ENCODE measurements at places on chromosomes 1 and 21.

DNA sequence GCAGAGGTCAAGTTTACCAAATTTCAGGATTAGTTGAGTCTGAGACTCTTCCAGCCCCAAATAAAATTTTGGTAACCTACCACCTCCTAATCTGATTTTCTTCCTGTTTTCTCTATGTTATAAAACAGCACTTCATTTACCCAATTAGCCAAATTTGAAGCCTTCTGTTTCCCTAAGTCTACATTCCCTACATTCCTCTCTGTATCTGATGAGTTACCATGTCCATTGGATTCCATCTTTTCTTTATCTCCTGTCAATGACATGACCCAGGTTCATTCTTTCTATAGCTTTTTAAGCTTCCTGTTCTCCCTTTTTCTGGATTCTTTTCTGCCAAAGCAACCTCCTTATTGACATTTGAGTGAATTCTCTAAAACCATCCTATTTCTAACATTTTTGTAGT lies 72.8 kb downstream of the OSBPL9 start:
- no peak for DNase-seq

DNA sequence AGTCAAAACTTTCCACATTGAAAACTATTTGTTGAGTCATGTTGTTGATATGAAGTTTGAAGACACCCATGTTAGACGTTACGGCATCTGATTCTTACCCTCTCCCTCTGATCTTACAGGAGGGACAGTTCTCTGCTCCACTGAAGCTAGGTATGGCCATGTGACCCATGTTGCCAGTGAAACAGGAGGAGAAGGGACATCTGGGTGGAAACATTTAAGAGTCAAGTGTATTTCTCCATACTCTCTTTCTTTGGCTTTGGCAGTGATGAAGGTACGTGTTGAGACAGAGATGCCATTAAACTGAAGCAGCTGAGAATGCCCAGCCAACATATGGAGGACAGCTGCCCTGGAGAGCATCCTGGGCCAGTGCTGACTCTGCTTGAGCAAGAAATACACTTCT lies 198.4 kb upstream of the PTGFR start:
- no peak for DNase-seq

- DNase-seq: peak; percentile 16
These were observed 20.6 kb downstream of the SLC2A1 start for GRCh38 chr1:42937836-42938644.

- DNase-seq: no peak
These were observed 100.2 kb downstream of the RIPK4 start for GRCh38 chr21:41666641-41667081.

- DNase-seq: no peak
These were observed 40.9 kb downstream of the STX6 start for GRCh38 chr1:180981596-180982387.

- no peak for DNase-seq
These were observed 46.1 kb upstream of the FBXO28 start for GRCh38 chr1:224067621-224068457.

DNA sequence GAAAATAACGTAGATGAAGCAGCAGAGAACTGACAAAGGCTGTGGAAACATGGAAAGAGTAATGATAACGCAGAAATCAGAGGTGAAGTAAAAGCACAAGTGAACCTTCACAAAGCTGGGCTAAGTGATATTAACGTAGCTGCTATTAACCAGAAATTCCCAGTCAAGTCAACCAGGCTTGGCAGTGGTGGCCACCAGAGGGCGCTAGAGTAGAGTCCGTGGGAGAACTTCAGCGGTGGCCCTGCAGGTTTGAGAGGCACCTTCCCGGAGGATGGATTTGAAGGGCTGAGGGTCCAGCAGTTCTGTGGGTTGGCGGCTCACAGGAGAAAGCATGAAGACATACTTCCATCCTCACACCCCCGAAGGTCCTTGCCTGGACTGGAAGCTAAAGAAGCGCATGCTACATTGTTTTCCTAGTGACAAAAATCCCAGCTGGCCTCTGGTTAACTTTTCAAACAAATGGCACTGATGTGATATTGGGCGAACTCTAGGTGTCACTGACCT lies 81.7 kb upstream of the ZNF648 start:
- DNase-seq: peak; percentile 71

DNA sequence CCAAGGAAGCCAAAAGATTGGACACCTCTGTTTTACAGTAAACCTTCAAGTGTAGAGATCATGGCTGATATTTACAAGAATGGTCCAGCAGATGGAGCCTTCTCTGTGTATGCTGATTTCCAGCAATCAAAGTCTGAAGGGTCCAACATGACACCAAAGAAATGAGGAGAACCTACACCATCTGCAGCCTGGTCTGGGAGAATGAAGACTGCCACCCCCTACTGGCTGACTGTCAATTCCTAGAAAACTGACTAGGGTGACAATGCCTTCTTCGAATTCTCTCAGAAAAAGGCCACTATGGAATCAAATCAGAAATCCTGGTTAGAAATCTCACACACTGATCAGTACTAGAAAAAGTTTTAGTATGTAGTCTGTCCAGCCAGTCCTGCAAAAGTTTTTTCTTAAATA lies 83.3 kb downstream of the CDC42BPA start:
- DNase-seq: peak; percentile 15

GRCh38 chr1:201400852-201401230 lies 1.7 kb upstream of the LAD1 start:
- no peak for DNase-seq

- no peak for DNase-seq
These were observed 135.2 kb downstream of the PSMG1 start for GRCh38 chr21:39048064-39048463.

- no peak for DNase-seq
These were observed 22.1 kb downstream of the MROH7 start for GRCh38 chr1:54663725-54664124.

GRCh38 chr1:28860332-28861073 lies 48.5 kb downstream of the OPRD1 start:
- no peak for DNase-seq

DNA sequence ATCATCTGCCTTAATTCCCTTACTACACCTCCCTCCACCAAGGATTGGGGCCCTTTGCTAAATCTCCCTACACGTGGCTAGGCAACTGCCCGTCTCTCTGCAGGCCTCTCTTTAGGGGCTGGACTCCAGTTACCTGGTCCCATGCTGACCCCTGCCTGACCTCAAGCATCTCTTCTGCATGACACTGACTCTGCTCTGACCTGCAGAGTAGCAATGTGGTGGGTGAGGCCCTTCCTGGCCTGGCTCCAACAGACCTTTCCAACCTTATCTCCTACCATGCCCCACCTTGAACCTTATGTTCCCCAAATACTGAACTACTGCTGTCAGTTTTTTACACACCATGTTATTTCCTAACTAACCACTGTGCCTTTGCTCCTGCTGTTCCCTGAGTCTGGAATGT lies 45.9 kb upstream of the EPS15 start:
- DNase-seq: no peak

- DNase-seq: no peak
These were observed 317.7 kb downstream of the MATN1 start for GRCh38 chr1:30405631-30406212.

DNA sequence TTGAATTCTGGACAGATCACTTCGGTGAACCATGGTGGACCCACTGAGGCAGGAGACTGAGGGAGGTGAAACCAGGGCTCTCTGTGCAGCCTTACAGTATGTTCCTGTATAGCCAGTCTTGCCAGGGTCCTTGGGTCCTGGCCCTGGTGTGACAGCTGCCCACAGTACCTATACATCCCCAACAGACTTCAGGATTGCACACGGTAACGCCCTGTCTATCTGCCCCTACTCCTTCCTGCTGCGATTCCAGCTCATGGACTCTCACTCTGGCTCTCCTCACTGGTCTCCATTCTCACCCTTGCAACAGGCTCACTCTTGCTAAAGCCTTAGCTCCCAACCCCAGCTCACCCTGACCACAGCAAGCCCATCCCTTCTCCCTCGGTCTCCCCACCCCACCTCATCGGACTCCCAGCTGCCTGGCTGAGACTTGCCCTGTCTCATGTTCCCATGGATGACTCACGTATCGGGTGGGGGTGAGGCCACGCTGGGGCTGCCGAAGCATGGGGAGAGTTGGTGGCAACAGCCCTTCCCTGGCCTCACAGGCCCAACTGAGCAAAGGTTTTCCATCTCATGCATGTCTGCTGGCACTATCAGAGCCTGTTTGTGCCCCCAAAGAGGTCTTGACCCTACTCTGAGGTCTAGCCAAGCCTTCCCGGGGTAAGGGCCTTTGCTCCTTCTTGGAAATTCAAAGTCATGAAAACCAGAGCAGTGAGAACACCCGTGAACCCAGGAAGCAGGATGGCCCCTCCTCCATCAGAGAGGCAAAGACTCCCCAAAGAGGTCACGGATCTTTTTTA lies 7.1 kb downstream of the PHLDA3 start:
- DNase-seq: no peak

- DNase-seq: no peak
These were observed 8.5 kb downstream of the FTCD start for GRCh38 chr21:46146856-46147255.

- DNase-seq: no peak
These were observed 27.0 kb upstream of the IGSF3 start for GRCh38 chr1:116694524-116694923.

GRCh38 chr1:201248721-201249559 lies 34.4 kb upstream of the PKP1 start:
- no peak for DNase-seq

- no peak for DNase-seq
These were observed 111.9 kb downstream of the ZBTB18 start for GRCh38 chr1:244162786-244163530.

DNA sequence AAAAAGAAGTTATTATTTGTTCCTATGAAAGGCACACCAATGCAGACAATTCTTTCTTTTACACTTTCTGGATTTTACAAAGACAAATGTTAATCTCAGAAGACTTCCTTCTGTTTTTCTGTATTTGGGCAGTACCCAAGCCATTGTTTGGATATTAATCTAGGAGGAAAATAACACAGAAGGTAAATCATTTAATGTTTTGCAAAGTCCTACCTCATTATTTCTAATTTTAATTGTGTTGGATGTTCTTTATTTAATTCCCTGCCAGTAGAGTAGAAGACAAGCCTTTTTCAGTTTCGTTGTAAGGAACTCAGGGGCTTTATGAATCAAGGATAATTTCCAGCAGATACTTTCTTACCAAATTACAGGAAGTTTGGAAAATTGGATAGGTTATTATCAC lies 118.3 kb downstream of the VPS13D start:
- no peak for DNase-seq

GRCh38 chr1:246725191-246725590 lies 982 bp downstream of the SCCPDH start:
- no peak for DNase-seq

DNA sequence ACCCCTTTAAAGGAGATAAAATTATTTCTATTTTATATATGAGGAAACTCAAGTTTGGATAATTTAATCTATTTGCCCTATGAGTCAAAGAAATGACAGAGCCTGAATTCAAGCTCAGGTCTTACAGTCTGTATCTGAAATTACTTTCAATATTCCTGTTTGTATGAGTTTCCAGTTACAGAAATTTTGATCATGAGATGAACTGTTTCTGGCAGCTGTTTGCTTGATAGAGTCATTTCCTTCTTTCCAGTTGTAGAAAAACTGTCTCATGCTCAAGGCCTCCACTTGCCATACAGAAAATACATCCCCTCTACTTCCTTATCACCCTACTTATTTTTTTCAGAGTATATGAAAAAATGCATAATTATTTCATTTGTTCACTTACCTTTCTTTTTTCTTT lies 87.6 kb downstream of the PTPRC start:
- no peak for DNase-seq

- no peak for DNase-seq
These were observed 2.4 kb downstream of the LSS start for GRCh38 chr21:46226146-46226545.

GRCh38 chr21:42009018-42009830 lies 936 bp downstream of the ZBTB21 start:
- DNase-seq: peak; percentile 18

DNA sequence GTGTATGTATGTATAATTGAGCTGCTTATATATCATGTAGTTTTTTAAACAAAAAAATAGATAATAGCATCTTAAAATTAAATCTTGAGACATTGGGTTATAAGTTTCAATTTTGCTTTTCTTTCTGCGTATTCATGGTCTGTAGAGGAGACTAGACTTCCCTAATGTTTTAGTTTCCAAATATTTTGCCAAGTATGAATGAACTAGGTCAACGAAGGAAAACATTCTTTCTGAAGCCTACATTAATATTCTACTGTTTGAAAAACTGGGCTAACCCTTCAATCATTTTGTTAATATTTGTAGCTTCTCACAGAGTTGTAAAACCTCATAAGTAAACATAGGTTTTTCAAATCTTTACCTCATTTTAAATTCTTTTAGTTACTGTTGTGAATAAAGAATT lies 592.7 kb downstream of the USP25 start:
- no peak for DNase-seq

- no peak for DNase-seq
These were observed 10.0 kb downstream of the PCSK9 start for GRCh38 chr1:55049271-55049913.

DNA sequence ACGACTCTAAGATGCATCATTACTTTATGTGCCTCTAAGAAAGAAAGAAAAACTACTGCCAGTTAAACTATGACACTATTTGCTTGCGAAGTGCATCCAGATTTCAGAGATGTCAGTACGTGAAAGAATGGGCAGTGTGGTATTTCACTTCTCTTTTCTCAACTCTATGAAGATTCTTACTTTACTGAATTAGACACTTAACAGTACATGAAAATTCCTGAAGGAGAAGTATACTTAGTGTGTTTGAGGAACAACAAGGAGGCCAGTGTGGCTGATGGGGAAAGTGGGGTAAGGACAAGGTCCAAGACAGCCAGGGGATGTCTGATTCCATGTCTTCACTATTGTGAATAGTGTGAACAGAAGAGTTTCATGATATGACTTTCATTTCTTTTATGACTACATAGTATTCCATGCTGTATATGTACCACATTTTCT lies 53.9 kb upstream of the HSD17B7 start:
- DNase-seq: no peak

DNA sequence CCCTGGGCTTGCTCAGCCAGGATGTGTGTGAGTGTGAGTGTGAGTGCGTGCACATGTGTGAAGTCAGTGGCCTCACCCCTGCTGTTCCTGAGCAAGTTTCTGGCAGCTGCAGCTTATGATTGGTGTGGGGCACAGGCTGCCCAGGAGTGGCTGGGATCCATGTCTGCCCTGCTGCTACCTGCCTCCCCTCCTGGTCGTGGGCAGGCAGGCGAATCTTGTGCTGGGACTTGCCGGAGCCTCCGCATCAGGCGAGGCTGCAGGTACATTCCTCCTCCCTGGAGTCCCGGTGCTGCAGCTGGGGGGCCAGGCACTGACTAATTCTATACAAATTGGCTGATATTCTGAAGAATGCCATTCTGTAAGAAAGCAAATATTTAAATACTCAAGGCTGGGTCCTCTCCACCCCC lies 85.6 kb upstream of the WNT4 start:
- DNase-seq: no peak

DNA sequence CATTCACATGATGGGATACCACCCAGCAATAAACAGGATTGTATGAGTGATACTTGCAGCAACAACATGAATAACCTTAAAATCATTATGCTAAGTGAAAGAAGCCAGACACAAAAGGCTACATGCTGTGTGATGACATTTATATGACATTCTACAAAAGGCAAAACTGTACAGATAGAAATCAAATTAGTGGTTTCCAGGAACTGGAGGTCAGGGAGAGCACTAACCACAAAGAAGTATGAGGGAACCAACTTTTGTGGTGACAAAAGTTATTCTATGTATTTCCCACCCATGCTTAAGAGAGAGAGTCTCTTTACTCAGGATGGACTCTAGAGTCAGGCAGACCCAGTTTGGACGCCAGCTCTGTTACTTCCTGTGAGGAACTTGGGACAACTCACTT lies 364.5 kb upstream of the DAB1 start:
- no peak for DNase-seq

- no peak for DNase-seq
These were observed 590.6 kb downstream of the NUF2 start for GRCh38 chr1:163912170-163912884.

GRCh38 chr1:228463559-228464455 lies 23.4 kb upstream of the RNF187 start:
- DNase-seq: no peak

Data from AML-193 (cell line).